ENCODE measurements at places on chromosomes 12 and 14. TPM values are rescaled to one million over a fixed set of nuclear protein-coding genes. Genes with fewer than 3 reads are reported as not detected.

- no peaks in the 10 kb centered on the region for H3K27me3 ChIP-seq
- no peaks in the 10 kb centered on the region for H3K36me3 ChIP-seq
- no peak overlapping the region for H3K4me3 ChIP-seq
- peaks cover 33% of the 10 kb centered on the region for H3K4me1 ChIP-seq
- no peak overlapping the region for H3K27ac ChIP-seq
- DNase-seq, result no peak
These were observed 136.9 kb downstream of the STXBP6 start for GRCh38 chr14:24913021-24913420.

- no peak overlapping the region for H3K4me3 ChIP-seq
- no peak overlapping the region for H3K27ac ChIP-seq
- H3K27me3 ChIP-seq, result no peaks in the 10 kb centered on the region
- peaks cover 35% of the 10 kb centered on the region for H3K4me1 ChIP-seq
- no peak for DNase-seq
These were observed 136.3 kb upstream of the PLXNC1 start for GRCh38 chr12:94012071-94012470.

- H3K27ac ChIP-seq, result no peak overlapping the region
- peak; percentile 5 for DNase-seq
- no peaks in the 10 kb centered on the region for H3K27me3 ChIP-seq
- no peaks in the 10 kb centered on the region for H3K4me1 ChIP-seq
These were observed 127.1 kb downstream of the GTF2A1 start for GRCh38 chr14:81093651-81094050.

DNA sequence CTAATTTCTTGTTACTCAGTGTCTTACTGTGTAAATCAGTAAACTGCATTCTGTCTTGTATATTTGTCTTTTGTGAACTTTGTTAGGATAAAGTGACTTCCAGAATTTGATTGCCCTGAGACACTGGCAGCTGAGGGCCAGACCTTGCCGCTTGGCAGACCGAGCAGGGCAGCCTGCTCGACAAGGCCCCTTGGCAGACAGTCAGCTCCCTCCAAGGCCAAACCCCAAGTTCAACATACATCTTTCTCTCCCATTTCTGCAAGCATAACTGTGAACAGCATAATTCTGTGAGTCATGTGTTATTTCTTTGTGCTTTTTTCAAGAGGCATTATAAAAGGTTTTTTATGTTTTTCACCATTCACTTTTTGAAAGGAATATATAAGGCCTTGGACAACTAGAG lies 39.2 kb upstream of the BMAL2 start:
- DNase-seq, result no peak
- H3K4me3 ChIP-seq, result no peak overlapping the region
- H3K36me3 ChIP-seq, result peaks cover 8% of the 10 kb centered on the region
- H3K4me1 ChIP-seq, result no peaks in the 10 kb centered on the region

DNA sequence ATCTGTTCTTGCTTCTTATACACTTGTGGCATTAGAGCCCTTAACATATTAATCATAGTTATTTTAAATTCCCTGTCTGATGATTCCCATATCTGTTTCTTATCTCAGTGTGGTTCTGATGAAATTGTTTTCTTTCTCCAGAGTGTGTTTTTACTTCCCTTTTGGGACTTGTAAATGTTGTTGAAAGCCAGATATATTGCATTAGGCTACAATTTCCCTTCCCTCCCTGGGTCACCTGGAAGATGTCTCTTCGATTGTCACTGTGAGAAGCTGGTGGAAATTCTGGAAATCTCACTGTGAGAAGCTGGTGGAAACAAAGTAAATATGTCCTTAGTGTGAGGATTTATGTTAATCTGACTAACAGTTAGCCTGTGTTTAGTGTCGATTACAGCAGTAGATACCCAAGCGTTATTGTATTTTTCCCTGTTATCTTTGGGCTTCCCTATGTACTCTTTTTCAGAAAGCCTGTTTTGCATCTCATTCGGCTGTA lies 717.3 kb downstream of the TRHDE start:
- H3K36me3 ChIP-seq, result no peaks in the 10 kb centered on the region
- no peaks in the 10 kb centered on the region for H3K27me3 ChIP-seq
- H3K27ac ChIP-seq, result no peak overlapping the region
- no peak overlapping the region for H3K4me3 ChIP-seq
- no peaks in the 10 kb centered on the region for H3K4me1 ChIP-seq

DNA sequence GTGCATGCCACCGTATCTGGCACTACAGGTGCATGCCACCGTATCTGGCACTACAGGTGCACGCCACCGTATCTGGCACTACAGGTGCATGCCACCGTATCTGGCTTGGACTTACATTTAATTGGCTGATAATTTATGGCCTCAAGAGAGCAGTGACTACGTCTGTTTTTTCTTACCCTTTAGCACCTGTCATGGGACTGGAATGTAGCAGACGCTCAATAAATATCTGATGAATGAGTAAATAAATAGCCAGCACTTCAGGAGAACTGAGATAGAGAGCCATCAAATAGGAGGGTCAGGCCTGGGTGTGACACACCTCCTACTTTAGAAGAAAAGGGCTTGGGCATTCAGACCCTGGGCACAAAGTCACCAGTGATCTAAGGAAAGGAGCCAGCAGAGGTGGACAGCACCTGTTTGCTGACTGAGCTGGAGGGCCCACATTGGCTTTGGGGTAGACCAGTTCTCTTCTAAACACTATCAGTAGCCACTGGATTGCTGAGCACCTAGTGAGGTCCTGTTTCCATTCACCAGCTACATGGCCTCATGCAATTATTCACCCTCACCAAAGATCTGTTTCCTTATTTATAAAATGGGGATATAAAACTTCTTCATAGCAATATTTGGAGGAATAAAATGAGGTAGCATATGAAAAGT lies 50.1 kb downstream of the RFX4 start:
- H3K27ac ChIP-seq, result no peak overlapping the region
- DNase-seq, result no peak
- no peak overlapping the region for H3K4me3 ChIP-seq
- H3K36me3 ChIP-seq, result no peaks in the 10 kb centered on the region
- H3K4me1 ChIP-seq, result no peaks in the 10 kb centered on the region

DNA sequence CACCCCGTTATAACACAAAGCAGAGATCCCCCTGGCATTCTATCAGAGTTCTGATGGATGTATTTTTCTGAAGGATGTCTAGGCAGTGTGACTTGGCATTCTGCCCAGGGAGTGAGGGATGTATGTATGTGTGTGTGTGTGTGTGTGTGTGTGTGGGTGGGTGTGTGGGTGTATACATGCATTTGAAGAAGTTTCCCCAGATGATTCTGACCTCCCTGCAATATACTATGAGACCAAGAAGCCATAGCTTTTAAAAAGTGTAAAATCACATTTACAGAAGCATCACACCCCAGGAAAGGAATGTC lies 59.7 kb upstream of the NAP1L1 start:
- no peak overlapping the region for H3K4me3 ChIP-seq
- H3K27me3 ChIP-seq, result no peaks in the 10 kb centered on the region
- DNase-seq, result no peak
- H3K27ac ChIP-seq, result no peak overlapping the region
- H3K4me1 ChIP-seq, result peaks cover 5% of the 10 kb centered on the region

GRCh38 chr14:64612021-64612380 lies 62.2 kb downstream of the PPP1R36 start:
- no peak for DNase-seq
- no peak overlapping the region for H3K27ac ChIP-seq
- H3K36me3 ChIP-seq, result no peaks in the 10 kb centered on the region
- H3K27me3 ChIP-seq, result no peaks in the 10 kb centered on the region
- H3K4me3 ChIP-seq, result no peak overlapping the region

DNA sequence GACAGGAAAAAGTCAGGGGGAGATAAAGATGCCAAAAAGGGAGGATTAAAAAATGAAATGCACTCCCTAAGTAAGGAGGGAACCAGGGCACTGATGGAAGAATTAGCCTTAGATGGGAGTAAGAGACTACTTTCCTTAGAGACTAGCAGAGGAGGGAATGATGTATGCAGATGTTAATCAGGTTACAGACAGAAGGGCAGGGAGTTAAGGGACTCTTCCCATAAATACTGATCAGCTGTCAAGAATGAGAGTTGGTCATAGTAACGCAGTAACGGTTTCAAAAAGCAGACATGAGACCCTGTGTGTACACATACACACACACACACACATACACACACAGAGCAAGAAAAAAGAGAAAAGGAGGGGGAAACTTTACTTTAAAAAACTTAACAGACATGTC lies 93.4 kb downstream of the PHLDA1 start:
- peaks cover 18% of the 10 kb centered on the region for H3K27me3 ChIP-seq
- no peaks in the 10 kb centered on the region for H3K36me3 ChIP-seq
- DNase-seq, result no peak

The TMEM132C gene
- polyA plus RNA-seq, result not detected

The CD69 gene
- polyA plus RNA-seq, result 5.8 TPM

The RHEBL1 gene
- 0.17 TPM for polyA plus RNA-seq

The KCNC2 gene
- polyA plus RNA-seq, result not detected

The NUAK1 gene
- polyA plus RNA-seq, result 0.01 TPM

The STXBP6 gene
- polyA plus RNA-seq, result 0.25 TPM

The IFNG-AS1 gene
- not detected for polyA plus RNA-seq

The IFI27 gene
- polyA plus RNA-seq, result 3.0 TPM

All from CD14-positive monocyte (primary cell).